ENCODE measurements at places on chromosomes 1 and 21.

GRCh38 chr1:117339866-117340700, 27.2 kb upstream of the MAN1A2 start:
- peak; percentile 10 for DNase-seq

- DNase-seq = no peak
Observed at GRCh38 chr21:37072274-37072987, 440 bp downstream of the PIGP start.

DNA sequence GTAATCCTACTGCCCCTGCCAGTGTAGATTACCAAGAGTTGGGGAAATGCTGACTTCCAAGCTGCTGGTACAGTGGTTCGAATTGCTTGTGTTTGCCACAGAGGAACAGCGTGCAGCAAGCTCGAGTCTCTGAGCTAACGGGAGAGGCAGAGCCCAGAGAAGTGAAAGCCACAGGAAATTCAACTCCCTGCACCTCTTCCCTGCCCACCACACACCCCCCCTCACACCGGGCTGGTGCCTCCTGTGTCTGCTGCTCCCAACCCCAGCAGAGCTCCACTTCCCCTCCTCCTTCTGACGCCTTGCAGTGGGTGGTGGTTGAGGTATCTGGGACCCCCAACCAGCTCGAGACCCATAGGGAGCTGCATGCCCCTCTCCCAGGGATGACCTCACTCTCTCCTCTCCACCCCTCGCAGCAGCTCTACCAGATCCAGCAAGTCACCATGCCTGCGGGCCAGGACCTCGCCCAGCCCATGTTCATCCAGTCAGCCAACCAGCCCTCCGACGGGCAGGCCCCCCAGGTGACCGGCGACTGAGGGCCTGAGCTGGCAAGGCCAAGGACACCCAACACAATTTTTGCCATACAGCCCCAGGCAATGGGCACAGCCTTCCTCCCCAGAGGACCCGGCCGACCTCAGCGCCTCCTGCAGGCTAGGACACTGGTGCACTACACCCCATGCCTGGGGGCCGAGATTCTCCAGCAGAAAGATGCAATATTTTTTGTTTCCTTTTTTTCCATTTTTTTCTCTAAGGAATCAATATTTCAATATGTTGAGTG, 13.1 kb upstream of the KCNQ4 start:
- DNase-seq = no peak

DNA sequence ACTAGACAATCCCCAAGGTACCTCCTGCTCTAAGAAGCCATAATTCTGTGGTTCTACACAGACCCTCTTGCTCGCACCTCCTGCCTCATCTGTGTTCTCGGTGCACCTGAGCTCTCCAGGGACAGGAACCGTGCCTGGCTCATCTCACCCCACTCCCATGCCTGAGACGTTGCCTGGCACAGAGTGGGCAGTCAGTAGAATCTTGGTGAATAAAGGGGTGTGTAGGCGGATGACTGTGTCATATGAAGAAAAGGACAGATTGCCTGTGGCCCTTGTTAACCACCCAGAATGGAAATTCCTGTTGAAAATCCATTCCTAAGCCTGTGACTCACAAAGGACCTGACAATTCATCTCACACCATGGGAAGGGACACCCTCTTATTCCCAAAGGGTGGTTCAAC, 92.9 kb downstream of the KCNN3 start:
- peak; percentile 63 for DNase-seq

DNA sequence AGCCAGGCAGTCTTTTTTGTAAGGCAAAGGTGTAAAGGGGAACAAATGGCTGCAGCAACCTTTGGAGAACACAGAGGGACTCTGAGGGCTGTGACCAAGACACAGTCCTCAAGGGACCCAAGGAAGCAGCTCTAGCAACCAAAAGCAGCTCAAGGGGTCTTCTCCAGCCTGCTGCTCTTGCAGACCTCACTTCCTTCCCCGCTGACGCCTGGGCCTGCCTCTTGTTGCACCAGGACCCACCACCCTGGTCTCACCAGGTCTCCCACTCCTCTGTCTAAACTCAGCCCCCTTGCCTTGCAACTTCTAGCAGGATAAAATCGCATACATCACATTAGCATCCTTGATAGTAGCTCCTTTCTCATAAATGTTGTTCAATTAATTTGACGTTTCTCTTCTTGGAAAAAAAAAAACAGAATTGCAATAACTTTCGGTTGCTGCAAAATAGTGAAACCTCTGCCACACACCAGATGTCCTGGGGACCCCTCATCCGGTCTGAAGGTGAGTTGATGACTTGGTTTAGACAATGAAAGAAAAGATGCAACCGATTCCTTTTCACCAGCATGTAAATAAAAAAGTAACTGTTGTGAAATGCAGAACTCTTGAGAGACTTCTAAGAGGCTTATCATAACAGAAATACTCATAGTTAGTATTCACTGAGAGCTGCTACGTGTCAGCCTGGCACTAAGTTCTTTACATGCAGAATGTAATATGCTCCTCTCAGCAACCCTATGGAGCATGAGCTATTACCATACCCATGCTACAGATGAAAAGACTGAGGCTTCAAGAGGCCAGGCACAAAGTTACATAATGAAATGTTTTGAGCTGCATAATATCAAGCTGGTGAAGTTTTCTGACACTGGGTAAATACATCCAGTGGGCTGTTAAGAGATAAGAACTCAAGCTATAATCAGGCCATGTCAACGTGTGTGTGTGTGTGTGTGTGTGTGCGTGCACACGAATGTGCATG, 58.5 kb downstream of the UMODL1 start:
- DNase-seq = no peak

GRCh38 chr1:192933744-192934143, 124.9 kb downstream of the RGS2 start:
- no peak for DNase-seq

DNA sequence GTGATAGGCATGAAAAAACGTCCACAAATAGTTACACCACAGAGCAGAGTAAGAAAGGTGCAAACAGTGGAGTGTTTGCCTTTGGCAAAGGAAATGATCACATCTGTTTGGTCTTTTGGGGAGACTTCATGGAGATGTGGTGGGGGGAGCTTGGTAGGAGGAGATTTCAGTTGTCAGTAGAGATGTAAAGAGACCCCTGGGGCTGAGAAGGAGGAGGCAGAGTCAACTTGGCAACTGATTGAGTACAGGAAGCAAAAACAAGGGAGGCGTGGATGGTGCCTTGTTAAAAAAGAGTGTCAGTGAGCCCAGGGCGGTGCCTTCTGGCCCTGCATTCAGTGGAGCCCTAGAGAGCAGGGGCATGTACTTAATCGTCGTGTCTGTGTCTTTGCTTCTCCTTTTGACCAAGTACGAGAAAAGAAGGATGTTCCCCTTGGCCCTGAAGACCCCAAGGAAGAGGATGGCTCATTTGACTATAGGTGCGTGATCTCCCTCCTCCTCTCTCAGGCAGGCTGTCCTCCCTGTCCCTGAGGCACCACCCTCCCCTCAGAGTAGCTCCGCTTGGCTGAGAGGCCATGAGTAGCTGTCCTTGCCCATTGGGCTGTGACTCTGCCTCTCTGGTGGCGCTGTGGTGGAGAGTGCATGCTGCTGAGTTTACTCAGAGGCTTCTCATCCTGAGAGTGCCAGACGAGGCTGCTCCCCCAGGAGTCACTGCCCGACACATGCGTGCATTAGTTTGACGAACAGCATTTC, 30.4 kb upstream of the CNTN2 start:
- DNase-seq = no peak

DNA sequence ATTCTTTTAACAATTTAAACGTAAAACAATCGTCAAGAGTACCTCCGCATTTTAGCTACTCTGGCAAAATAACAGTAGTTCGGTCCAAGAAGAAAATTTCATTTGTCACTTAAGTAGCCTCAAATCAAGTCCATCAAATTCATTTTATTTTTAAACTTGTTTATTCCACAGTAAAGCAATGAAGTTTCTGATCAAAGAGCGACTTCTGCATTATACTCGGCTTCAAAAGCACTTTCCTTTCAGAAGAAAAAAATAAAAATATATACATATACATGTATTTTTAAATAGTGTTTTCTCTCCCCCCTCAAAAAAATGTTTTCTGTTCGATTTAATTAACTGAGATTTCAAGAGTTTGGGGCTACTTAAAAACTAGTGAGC, 115.0 kb downstream of the RERE start:
- no peak for DNase-seq

DNA sequence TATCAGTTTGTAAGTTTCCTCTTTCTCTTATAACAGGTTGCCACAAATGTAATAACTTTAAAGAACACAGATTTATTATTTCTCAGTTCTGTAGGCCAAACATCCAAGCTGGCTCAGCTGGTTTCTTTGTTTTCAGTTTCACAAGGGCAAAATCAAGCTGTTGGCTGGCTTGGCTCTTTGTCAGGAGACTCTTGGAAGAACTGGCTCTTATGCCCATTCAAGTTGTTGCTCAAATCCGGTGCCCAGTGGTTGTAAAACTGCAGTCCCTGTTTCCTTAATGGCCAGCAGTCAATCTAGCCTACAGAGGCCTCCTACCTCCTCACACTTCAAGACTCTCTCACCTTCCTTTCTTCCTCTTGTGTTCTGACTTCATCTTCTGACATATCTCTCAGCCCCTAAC, 1171.0 kb downstream of the MRPL39 start:
- no peak for DNase-seq

DNA sequence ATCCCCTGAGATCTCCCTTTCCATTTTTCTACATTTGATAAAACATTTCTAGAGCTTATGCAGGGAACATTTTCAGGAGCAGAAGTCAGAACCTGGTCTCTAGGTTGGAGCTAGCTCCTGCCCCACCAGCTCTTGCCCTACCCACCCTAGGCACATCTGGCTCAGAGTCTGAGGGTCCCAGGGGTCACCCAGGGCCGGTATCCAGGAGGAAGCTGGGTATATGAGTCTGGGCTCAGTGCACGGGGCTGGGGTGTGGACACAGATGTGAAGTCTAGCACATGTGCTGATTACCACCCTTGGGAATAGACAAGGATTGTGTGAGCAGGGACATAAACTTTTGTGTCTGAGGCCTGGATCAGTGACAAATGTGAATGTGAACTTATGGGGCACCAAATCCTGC, 95.4 kb downstream of the MATN1 start:
- DNase-seq = no peak

DNA sequence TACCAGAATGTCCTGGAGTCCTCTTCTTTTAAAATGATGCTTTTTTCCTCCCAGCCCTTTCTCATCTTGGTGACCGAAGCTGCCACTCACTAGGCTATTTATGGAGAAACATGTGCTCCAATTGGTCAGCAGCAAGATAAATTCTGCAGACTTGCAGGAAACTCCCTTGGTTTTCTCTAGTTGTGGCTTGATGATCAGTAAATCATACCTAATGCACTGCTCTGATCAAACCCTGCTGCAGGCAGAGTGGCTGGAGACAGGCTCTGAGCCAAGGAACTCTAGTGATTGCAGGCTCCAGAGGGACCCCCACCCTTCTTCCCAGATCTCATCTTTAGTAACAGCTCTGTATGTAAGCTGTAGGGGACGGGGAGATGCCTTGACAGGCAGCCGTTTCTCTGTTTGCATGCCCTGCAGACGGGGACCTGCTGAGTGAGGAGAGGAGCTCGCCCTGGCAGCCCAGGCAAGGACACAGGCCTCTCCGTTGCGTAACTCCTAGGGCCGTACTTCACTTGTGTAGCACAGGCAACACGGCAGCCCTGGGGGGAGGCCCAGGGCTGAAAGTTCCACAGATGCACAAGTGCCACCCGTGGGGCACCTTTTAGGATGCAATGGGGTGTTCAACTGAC, 14.5 kb downstream of the SLC6A17 start:
- DNase-seq = no peak

GRCh38 chr1:8813016-8813763, 4.2 kb downstream of the RERE start:
- peak; percentile 46 for DNase-seq

DNA sequence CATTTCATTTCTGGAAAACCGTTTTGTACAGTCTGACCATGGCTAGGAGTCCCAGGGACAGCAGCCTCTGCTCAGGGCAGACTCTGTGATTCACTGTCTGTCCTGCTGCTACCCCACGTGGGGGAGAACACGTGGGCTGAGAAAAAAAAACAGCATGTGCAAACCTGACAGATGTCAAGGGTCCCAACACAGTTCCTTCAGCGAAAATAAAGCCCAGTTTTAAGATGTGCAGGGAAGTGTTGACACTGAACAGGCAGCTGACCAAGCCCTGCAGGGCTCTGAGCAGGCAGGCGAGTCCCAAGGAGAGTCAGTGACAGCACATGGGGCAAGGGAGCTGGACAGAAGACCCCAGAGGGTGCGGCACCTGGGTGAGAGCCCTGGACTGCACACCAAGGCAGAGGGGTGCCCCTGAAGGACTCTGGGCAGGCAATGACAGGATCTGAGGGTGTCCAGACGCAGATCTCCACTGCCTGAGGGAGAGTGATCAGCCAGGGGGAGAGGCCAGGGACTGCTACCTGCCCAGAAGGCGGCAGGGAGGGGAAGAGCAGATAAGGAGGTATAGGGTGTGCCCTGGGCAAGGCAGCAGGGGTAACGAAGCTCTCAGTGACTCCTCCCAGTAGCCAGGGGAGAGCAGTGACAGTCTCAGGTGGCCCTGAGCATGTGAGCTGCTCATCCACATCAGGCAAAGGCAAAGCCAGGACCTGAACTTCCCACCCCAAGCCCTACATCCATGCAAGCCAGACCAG, 5.1 kb upstream of the SPATC1L start:
- DNase-seq = no peak

DNA sequence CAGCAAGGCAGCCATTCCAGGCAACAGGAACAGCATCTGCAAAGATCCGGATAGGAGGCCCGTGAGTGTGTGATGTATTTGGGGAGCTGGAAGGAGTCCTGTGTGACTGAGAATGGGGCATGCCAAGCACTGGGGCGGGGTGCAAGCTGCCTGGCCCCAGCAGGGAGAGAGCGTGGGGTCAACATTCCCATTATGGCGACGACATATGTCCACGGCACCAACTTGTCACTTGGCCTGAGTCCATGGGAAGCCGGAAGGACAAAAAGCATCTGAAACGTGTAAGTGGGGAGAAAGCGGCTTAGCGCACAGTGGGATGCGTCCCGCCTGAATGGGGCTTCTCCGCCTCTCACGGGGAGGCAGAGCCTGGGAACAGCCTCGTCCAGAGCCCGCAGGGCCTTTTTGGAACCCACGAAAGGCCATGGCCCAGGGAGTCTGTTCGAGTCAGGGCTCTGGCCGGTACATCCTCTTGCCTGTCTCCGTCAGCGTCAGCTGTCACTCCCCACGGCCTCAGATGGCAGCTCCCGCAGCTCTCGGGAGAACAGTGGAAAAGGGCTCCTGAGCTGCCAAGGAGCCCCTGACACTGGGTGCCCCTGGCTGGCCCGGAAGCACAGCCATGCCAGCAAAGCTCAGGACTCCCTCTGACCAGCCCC, 12.4 kb downstream of the EPHB2 start:
- no peak for DNase-seq

GRCh38 chr1:217781056-217781455, 149.9 kb downstream of the SPATA17 start:
- DNase-seq = no peak

- DNase-seq = no peak
Observed at GRCh38 chr1:245225322-245226202, 70.8 kb downstream of the KIF26B start.
